ENCODE measurements at places on chromosomes 2 and 18. TPM values are rescaled to one million over a fixed set of nuclear protein-coding genes. Genes with fewer than 3 reads are reported as not detected.

Gene ASB18
- total RNA-seq, result not detected

Gene PLGLB1
- total RNA-seq, result 4.0 TPM

Gene NT5DC4
- total RNA-seq, result not detected

Gene TTN
- 9.7 TPM for total RNA-seq

Gene GALR1
- total RNA-seq, result not detected

Gene WDCP
- 20.2 TPM for total RNA-seq

Gene ABCB11
- 0.05 TPM for total RNA-seq

Gene APCDD1
- not detected for total RNA-seq

Gene ZNF236
- 23.7 TPM for total RNA-seq

Gene RAB6D
- total RNA-seq, result not detected

Gene SP5
- 0.12 TPM for total RNA-seq

Gene CTAGE1
- not detected for total RNA-seq

Gene ZNF521
- not detected for total RNA-seq

Gene CASP10
- 33.9 TPM for total RNA-seq

Gene ARHGEF4
- total RNA-seq, result not detected

Gene MARCO
- not detected for total RNA-seq

Gene COL3A1
- total RNA-seq, result not detected

Gene C1QL2
- total RNA-seq, result not detected

Gene HOXD3
- total RNA-seq, result not detected

Gene C2orf78
- not detected for total RNA-seq

Gene CD302
- 0.34 TPM for total RNA-seq

Gene CYRIA
- total RNA-seq, result 1.8 TPM

Gene ADD2
- total RNA-seq, result 15.0 TPM

Gene C2orf92
- total RNA-seq, result 12.4 TPM

Gene MARCHF4
- not detected for total RNA-seq

Gene C2orf49
- 20.1 TPM for total RNA-seq

Gene FNDC4
- not detected for total RNA-seq

Gene CAVIN2
- not detected for total RNA-seq

Gene ZC3H15
- total RNA-seq, result 70.8 TPM

Gene CRYGC
- not detected for total RNA-seq

Gene RAD51AP2
- total RNA-seq, result not detected

Gene EVX2
- total RNA-seq, result not detected

Gene HOXD10
- not detected for total RNA-seq

Gene UGT1A8
- not detected for total RNA-seq

Gene GNLY
- 330 TPM for total RNA-seq

Gene DYSF
- 0.17 TPM for total RNA-seq

Gene ALPG
- total RNA-seq, result not detected

Gene TIA1
- 148 TPM for total RNA-seq

Gene CD8B2
- 0.15 TPM for total RNA-seq

Gene RNMT
- total RNA-seq, result 35.5 TPM

Gene SPIRE1
- 4.8 TPM for total RNA-seq

Gene DSG3
- total RNA-seq, result not detected

Gene SMYD1
- not detected for total RNA-seq

Gene PLGLB2
- total RNA-seq, result 5.7 TPM

All from T-helper 1 cell treated with Interleukin-12 subunit alpha and Interleukin-12 subunit beta and Interleukin-4 antibody, amounts not matched to agents 30 ng/mL and 1 ng/mL, for 36 hours (primary cell).